Suprapubic skin (tissue), 4 donors: ENCODE measurements at places on chromosomes 1 and 21.

DNA sequence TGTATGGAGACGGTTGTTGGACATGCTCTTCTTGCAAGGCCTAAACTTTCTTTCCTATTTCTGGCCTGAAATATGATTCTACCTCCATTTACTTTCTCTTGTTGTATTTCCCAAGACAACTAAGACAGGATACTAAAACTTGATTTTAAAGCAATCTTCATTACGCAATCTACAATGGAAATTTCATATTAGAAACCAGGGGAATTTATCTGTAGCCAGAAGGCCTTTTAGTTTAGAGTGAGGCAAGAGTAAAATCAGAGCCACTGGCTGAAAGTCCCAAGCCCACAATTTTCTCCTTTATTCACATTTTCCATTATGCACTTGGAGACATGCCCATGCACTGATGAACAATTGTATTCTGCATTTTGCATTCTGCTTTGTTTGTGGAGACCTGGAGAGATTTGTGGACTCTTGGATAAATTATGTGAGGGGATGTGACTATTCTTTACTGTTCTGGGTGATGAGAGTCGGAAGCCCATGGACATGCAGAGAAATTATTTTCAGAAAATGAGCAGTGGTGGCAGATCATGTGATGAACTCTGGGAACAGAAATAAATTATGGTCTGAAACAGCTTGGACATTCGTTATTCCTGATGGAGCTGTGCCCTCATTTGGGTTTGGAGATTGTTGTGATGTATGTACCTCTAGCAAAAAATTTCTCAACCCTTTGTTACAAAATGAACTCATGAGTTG lies 336.8 kb downstream of the SEC16B start:
- DNase-seq: no peak

GRCh38 chr1:41631154-41631553 lies 146.7 kb upstream of the EDN2 start:
- DNase-seq: no peak

DNA sequence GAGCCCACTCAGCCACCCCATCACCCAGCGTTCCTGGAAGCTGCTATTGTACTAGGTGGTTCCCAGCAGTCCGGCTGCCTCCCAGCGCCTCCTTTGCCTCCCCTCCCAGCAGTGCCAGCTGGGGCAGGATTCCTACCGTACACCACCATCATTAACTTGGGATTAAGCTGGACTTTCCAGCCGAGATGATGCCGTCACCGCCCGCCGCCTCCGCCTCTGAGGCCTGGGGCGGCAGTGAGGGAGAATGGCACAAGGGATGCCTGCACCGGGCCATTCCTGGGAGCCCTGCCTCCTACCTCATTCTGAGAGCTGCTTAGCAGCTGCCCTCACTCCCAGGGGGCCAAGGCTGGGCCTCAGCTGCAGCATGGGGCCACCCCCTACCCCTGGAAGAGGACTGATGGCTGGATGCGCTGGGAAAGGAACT lies 13.2 kb downstream of the CNTN2 start:
- no peak for DNase-seq

- DNase-seq: no peak
These were observed 527 bp downstream of the MACO1 start for GRCh38 chr1:25430967-25431881.

DNA sequence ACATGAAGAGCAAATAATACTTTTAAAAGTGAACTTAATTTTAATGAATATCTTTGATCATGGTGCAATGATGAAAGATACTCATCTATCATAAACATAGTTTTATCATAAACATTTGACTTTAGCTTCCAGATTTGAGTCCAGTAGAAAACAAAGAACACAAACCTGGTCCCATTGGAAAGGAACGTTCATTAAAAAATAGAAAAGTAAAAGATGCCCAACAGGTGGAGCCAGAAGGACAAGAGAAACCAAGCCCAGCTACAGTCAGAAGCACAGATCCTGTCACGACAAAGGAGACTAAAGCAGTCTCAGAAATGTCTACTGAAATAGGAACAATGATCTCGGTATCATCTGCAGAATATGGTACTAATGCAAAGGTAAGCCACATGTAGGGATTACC lies 55.6 kb upstream of the MYOCOS start:
- DNase-seq: no peak

- no peak for DNase-seq
These were observed 2.3 kb downstream of the GJB4 start for GRCh38 chr1:34761776-34762307.
